ENCODE measurements at places on chromosomes 1 and 21.

- DNase-seq = no peak
These were observed 73.9 kb upstream of the RGL1 start for GRCh38 chr1:183730886-183731573.

- DNase-seq = no peak
These were observed 897 bp downstream of the ZYG11B start for GRCh38 chr1:52727114-52727586.

DNA sequence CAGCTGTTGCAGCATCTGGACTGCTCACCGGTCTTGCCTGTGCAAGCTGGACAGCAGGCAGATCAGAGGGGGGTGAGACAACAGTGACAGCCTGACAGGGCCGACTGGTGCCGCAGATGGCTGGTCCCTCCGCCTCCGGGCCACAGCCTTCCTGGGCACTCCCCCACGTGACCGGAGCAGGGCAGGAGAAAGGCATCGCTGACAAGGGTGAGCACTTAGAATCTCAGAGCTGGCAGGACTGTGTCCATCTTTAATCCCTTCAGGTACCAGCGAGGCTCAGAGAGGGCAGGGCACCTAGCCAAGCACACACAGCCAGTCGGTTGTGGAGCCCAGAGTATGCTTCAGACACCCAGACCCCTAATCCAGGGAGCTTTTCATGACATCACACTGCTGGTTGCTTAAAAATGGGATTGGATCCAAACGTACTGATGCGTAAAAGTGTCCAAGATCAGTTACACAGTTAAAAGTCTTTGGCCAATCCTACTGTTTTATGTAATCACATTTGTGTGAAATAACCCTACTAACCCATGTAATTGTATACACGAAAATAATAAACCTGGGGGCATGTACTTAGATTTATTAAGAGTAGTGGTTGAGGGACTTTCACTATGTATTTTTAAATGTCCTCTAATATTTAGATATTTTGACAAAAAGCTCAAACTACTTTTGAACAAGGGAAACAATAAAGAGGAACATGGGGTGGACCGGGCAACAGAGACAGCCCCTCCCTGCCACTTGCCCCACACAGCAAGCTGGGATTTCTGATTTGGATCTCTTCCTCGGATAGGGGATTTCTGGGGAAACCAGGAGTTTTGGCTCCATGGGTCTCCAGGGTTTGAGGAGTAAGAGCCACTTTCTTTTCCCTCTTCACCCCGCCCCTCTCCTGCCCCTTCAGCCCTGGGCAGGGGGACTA lies 758 bp upstream of the CNTN2 start:
- no peak for DNase-seq

DNA sequence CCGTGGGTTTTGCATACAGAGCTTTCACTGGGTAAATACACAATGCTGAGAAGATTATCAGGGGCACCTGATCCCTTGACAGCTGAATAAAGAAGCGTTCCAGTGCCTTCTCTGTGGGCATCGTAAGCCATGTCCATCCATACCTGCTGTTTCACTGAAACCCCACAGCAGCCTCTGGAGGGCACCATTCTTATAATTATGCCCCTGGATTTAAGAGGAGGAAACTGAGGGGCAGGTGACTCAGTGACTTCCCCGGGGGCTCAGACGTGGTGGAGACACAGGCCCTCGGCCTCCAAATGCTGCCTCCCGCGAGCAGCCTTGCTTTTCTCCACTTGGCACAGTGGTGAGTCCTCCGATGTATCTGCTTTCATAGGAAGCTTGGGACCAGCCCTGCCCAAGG lies 56.7 kb downstream of the B3GALT5 start:
- DNase-seq = no peak

DNA sequence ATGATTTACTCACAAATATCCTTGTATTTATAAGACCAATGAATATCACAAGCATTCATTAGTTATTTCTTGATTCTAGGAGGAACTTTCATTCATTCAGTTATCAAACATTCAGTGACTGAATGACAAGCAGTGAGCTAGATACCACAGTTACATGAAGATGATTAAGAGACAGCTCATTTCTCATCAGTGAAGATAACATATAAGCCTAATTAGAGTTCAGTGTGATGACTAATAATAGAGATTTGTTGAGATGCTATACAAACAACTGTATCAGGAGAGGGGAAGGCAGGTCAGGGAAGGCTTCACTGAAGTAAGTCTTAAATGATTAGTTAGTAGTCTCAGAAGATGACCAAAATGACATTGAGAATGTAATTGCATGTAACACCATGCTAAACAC lies 14.6 kb upstream of the C1orf105 start:
- no peak for DNase-seq

DNA sequence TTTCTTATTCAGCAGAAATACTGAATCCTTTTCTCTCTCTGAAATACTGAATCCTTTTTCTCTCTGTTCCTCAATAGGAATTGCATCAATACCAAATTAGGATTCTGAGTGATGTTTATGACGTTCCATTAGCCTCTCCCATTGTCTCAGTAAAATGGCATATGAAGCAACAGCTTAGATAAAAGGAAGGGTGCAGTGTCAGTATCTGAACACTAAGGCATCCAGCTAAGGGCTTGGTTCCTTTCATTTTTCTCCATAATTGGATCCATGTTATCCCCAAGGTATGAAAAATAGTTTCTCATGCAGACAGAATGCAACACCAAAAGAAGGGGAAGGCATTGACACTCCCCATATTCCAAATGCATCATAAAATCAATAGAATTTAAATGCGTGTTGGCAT lies 61.5 kb upstream of the RAVER2 start:
- no peak for DNase-seq

- DNase-seq = no peak
These were observed 2.7 kb downstream of the ERRFI1 start for GRCh38 chr1:8023287-8023994.

DNA sequence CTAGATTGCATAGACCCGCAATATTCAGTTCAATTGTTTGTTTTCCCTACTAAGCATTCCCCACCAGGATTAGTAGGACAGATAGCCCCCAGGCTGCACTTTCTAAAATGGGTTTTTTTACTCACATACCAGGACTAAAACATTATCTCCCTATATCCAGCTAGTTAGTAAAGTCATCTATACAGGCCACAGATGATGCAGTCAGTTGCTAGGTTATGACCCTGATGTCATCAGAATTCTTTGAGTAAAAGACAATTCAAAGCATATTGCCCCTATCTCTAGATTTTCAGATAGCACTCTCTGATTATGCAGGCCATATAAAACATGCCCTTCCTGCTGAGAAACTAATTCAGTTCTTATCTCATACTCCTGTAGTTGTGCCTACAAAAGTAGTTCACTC lies 203.6 kb downstream of the LBR start:
- DNase-seq = no peak

DNA sequence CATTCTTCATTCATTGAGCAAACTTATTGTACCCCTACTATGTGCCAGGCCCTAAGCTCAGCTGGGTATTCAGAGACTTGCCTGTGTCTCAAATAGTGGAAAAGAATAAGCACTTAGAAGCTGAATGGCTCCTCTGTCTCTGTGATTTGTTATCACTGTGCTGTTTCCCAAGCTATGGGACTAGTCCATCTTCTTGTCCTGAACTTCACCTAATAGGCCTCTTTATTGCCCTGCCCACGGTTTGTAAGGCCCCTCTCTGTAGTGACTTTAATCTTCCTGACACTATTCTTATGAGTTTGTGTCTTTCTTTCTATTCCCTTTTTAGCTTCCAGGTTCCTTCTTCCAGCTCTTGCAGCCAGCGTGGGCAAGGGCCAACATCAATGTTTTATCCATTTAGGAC lies 85.4 kb upstream of the LPGAT1 start:
- no peak for DNase-seq

GRCh38 chr1:223739366-223740037 lies 27.2 kb downstream of the CAPN2 start:
- no peak for DNase-seq

DNA sequence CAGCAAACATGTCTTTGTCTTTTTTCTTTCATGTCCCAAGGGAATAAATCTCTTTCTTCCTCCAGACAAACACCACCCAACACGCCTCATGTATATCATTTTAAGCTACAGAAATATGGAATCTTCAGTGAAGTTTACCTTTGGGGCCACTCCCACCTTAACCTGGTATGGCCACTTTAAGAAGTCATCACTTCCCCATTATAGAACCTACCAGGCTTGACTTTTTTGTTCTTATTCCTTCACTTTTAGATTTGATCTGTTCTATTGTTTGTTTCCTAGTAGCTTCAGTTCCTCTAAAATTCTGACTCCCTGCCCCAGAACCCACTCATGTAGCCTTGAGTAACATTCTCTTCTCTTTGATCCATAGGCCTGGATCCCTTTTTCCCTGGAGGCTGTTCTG lies 226.3 kb downstream of the HLX start:
- DNase-seq = no peak

DNA sequence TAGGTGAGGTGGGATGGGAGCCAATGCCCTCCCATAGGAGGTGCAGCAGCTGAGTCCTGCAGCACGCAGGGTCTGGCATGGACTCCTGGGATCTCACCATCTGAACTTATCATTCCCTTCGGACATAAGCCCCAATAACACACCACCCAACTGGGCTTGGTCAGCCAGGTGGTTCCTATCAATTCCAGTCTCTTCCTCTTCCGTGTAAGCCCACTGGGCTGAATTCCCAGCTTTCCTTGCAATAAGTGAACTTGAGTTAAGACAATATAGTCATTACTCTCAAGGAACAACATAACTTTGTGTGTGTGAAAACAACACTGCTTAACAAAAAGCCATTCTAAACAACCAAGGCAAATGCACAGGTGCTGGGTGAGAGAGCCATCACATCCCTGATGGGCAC lies 86.6 kb upstream of the EDN2 start:
- DNase-seq = no peak

DNA sequence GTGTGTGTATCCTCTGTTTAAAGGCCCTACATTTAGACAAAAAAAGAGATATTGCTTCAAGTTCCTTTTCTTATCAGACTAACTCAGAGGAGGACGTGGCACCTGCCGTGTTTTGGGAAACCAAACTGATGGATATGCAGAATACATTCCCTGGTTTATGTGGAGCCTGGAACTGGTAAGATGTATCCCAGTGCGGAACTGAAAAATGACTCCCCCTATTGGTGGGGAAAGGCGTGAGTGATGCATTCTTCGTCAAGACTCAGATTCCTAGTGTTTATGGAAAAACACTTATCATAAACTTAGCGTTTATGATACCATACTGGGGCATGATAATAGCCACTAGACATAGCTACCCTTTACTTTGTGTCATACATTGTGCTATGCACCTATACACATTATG lies 154.2 kb downstream of the ZNF326 start:
- no peak for DNase-seq

GRCh38 chr1:94025383-94026340 lies 95.3 kb downstream of the ABCA4 start:
- DNase-seq = no peak

- DNase-seq = no peak
These were observed 777 bp upstream of the TRIM67 start for GRCh38 chr1:231160895-231161666.

DNA sequence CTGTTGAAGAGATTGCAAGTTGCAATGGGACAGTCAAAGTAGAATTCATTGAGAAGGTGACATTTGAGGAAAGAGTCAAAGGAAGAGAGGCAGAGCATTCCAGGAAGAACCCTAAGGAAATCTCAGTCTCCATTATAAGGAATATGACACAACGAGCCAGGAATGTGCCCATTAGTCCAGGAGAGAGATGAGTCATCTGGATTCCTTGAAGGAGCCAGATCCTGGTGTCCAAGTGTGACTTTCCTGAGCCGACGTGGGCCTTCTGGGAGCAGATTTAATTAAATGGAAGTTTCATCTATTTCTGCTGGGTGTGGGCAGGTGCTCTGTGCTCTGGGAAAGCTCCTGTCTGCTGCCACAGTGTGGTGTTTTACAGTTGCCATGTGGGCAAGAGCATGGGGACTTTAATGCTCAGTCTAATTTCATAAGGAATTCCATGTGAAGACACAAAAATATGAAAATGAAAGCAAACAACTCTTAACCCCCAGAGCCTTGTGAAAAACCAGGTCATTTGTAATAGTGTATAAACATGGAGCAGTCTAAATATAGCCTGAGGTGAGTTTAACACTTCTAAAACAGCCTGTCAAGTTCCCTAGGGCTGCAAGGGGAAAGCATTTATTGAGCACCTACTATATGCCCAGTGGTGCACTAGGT lies 111.4 kb upstream of the ARTN start:
- peak; percentile 76 for DNase-seq

GRCh38 chr1:183144752-183145151 lies 41.3 kb upstream of the LAMC2 start:
- DNase-seq = no peak

DNA sequence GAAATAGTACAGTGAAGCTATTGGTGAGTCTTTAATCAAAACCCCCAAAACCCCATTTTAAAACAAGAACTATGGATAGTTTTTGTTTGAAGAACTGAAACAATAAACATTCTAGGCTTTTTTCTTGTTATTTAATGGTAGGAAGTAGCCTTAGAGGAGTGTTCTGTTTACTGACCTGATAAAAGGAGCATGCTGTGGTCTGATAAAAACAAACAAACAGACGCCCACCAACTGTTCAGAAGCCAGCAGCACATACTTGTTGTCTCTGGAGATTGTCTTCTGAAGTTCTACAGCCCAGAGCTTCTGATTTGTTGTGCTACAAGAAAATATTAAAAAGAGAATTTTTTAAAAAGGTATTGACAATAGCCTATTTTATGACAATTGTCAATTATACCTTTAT lies 54.1 kb upstream of the CFAP298 start:
- DNase-seq = no peak

DNA sequence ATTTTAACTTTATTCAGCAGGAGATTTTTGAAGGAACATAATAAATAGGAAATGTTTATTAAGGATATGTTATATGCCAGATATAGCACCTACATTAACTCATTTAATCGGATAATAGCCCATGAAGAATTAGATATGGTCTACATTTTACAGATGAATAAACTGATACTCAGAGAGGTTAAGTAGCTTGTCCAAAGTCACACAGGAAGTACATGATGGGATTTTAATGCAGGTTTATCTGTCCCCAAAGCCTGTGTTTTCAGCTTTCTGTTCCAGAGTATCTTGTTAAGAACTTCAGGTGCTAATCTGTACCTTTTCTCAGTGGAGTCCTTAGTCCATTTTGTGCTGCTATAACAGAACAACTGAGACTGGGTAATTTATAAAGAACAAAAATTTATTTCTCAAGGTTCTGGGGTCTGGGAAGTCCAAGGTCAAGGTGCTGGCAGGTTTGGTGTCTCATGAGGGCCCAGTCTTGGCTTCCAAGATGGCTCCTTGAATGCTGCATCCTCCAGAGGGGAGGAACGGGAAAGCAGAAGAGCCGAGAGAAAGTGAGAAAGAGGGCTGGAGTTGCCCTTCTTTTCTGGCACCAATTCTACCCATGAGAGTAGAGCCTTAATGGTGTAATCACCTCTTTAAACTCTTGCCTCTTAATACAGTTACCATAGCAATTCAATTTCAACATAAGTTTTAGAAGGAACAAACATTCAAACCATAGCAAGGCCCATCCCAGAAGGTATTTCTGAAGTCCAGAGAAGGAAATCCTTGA lies 17.3 kb downstream of the C1orf21 start:
- no peak for DNase-seq

GRCh38 chr1:234545517-234546386 lies 64.2 kb downstream of the IRF2BP2 start:
- DNase-seq = no peak
